ENCODE measurements at places on chromosomes 6 and 20.
A peak's percentile ranks its signal among the peaks of the same experiment; 100 is the strongest.

DNA sequence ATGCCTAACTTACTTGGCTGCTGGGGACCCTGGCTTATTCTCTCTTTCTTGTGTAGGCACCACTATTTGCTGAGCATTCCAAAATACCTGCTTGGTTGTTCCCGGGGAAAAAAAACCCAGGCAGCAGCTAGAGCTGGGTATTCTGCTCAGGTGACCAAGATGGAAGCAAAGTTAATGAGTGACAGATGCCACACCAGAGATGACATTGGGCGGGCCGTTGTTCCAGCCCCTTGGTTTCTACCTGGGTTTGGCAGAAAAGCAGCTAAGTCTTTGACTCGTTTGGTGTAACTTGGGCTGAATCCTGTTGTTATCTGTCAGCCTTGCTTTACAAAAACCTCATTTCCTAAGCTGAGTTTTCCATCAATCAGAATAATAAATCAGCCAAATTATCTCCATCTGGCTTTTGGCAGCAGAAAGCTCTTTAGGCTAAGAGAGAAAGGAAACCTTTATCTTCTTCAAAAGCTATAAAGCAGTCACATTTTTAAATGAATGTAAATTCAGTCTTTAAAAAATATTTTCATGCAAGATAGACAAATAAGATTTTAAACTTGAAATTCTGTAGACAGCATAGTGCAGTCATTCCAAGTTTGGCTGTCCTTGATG lies 202.0 kb upstream of the GMDS start:
- no peak for DNase-seq

DNA sequence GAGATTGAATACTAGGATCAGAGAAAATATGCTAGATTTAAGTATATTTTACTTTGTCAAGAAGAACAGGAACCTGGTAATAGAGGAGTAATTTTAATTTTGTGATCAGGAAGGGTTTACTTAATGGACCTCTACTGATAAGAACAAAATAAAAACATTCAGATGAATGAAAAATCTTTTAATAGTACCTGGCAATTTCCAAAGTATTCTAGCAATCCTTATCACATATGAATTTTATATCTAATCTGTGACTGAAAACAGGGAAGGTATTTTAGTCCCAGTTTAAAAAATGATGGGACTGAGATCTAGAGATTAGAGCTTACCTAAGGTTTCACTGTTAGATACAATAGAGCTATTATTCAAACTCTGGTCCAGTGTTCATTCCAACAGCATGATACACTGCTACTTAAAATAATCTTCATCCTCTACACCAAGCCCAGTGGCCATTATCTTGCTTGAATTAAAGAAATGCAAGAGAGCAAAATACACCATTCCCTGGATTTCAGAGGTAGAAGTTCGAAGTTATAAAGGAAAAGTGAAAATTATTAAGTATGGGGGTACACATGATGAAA lies 13.5 kb downstream of the SLC17A5 start:
- no peak for DNase-seq

- DNase-seq = peak; percentile 85
These were observed 90.5 kb downstream of the GRM4 start for GRCh38 chr6:34055223-34055933.

GRCh38 chr6:140809694-140810101 lies 1323.0 kb upstream of the GJE1 start:
- DNase-seq = no peak

GRCh38 chr6:149094156-149094555 lies 223.4 kb upstream of the TAB2 start:
- no peak for DNase-seq

DNA sequence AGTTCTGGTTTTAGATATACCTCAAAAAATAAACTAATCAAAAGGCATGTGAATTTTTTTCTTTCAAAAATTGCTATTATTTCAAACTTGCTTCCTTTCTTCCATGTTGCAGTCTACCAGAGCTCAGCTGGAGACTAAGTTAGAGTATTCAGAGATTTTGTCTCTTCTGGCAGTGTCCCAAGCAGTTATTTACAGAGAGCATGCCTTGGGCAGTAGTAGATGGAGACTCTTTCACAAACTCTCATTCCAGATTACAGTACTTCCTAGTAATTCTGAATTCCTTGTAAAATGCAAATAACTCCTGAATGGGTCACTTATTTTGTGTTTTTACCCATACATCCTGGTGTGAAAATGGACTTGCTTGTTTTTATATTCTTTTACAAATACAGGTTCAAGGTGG lies 703.4 kb downstream of the EPHA7 start:
- DNase-seq = no peak

DNA sequence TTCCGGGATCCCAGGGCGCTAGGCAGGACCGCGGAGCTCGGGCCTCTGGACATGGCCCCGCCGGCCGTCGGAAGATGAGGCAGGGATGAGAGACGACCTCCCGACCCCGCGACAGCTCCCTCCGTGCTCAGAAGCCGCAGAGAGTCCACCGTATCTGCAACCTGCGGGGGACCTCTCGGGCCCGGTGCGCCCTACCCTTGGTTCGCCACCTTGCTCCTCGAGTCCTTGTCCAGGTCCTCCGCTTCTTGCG lies 301 bp downstream of the PPP1R3D start:
- DNase-seq = no peak

DNA sequence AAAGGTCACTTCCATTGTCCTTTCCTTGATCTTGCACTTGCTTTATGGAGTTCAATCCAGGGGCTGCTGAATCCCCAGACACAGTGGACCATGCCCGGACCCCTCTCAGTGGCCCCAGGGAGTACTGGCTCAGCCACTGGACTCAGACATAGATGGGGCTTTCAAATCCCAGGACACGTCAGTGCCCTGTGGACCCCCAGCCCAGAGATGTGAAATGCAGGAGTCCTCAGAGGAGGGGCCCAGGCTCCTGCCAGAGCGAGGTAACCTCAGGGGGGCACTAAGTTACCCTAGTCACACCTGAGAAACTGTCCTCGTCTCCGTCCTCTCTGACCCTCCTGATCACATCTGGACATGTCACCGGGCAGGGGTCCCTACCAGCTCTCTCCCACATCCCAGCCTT lies 18.7 kb upstream of the APMAP start:
- DNase-seq = no peak

DNA sequence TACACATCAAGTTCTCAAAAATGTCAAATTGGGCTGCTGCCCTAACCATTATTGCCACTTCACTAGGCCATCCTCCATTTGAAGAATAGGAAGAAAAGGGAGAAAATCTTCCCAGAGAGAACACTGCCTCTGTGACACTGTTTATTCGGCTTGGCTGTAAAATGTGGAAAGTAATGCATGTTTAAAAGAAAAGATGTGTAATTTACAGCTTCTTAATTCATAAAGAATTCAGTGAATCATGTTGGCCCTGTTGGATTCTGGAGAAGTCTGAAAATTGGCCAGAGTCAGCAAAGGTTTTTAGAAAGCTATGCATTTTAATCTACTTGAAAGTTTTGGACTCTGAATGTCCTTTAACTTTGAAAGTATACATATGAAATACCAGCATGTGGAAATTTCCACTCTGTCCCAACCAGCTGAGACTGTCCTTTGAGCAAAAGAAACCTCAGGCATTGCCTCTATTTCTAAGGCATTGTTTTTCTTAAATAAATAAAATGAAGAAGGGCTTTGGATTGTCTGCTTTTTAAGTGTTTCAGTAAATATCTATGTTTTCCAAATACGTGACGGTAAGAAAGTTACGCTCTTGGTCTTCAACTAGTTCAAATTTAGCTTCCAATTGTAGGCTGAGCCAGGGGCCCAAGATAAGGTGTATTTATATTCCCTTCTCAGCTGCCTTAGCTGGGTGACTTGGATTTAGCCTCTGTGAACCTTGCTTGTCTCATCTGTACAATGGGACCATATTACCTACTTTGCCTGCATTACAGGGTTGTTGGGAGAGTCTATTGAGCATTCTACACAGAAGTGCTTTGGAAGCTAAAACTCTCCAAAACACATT lies 222.2 kb downstream of the UST start:
- no peak for DNase-seq

DNA sequence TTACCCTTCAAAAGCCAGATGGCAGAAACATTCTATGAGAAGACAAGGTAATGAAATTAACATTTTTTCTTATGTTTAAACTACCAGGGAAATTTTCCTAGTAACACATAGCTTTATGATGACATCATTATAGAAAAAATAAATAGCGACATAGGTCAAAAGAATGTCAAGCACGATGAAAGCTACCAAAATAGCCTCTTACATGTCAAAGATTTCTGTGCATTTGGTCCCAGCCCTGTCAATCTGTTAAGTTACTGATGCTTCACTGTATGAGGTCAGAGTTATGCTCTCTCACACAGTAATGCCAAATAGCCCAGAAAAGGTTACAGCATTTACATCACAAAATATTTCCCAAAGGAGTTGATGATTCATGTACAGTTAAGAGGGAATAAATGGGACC lies 199.8 kb upstream of the DEFB112 start:
- no peak for DNase-seq

Measured in NCI-H524 (cell line).